ENCODE measurements at places on chromosomes 1 and 21.

GRCh38 chr1:229896306-229896705, 170.7 kb upstream of the GALNT2 start:
- no peak for DNase-seq

DNA sequence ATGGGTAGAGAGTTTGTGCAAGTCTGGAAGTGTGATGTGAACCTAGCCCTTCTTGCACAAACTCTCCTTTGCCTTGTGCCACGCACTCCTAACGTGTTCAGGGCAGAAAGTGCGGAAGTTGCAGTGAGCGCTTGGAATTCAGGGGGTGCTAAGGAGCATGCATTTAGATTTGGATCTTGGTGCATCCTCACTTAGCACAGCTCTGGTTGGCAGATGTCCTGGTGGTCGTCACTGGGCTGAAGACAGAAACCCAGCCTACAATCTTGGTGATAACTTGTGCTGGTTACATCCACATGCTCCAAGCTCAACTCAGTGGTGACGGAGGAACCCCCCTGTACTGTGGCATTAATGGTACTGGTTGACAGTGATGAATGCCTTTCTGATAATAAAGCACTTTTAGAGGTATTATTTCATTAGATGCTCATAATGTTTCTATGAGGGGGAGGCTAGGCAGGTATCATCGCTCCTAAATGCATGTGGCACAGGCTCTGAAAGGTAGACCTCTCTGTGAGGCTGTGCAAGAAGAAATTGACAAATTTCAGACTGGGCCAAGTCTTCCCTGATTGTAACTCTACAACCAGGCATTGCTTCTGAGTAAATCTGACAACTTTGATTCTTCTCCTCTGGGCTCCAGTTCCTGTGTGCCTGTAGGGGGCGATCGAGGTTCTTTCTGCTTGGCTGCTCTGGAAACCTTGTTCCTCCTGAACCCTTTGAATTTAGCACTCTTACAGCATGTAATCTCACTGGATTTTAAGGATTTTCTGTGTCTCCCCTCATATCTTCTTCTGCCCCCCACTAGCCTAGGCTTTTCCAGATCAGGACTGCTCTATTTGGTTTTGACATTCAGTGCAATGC, 40.6 kb downstream of the MAPKAPK2 start:
- DNase-seq = no peak

- no peak for DNase-seq
These were observed 687 bp downstream of the TGFBR3 start for GRCh38 chr1:91885213-91885715.

DNA sequence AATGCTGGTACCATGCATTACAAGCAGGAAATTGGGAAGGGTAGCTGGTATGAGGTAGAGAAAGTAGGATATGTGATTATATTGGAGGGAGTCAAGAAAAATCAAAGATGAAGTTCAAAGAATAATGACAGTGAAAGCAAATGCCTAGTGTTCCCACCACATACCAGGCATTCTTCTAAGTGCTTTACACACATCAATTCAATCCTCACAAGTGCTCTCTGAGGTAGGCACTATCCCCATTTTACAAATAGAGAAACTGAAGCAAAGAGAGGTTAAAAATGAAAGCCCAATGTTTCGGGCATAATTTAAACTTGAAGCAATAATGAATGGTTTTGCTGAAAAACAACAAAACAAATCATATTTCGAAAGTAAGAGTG, 40.1 kb upstream of the MCOLN3 start:
- DNase-seq = no peak

DNA sequence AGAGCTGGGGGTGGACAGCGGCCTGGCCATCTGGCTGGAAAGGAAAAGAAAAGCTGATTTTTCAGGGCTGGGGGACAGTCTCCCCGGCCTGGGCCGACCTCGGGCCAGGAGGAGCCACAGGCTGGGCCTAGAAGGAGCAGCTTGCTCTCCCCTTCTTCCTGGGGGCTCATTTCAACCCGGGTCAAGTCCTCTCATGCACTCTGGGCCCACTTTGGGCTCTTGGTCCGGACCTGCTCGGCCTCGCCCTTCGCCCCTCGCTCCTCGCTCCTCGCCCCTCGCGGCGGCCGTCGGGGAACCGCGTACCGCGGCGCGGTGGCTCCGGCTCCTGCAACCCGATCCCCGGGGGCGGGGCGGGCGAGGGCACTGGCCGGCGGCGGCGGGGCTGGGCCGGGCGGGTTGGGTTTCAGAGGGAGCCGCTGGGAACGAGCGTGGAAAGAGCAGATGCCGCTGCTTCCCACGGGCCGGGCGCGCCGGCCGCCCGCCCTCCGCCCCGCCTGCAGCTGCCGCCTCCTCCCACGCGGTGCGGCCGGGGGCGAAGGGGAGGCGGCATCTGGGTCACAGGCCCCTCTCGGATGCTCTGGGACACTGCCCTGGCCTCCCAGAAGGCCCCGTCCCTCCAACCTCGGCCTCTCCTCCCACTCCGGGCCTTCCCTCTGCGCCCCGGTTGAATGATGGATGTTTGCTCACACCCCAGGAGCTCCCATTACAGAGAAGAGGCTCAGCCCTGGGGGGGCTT, 6.6 kb downstream of the HEYL start:
- no peak for DNase-seq

GRCh38 chr1:224116131-224116530, 2.2 kb downstream of the FBXO28 start:
- DNase-seq = no peak

GRCh38 chr1:193929374-193930033, 743.1 kb upstream of the B3GALT2 start:
- no peak for DNase-seq

GRCh38 chr1:228548788-228549187, 61.6 kb downstream of the RNF187 start:
- DNase-seq = no peak
